ENCODE measurements at places on chromosomes 16 and 17. TPM values are rescaled to one million over a fixed set of nuclear protein-coding genes. Genes with fewer than 3 reads are reported as not detected.
A peak's percentile ranks its signal among the peaks of the same experiment; 100 is the strongest.

GJD3 gene
- 0.88 TPM for polyA plus RNA-seq

CD300A gene
- polyA plus RNA-seq, result 0.95 TPM

TSNAXIP1 gene
- 0.74 TPM for polyA plus RNA-seq

UBE2I gene
- polyA plus RNA-seq, result 63.1 TPM

SLC52A1 gene
- not detected for polyA plus RNA-seq

RUSF1 gene
- 31.9 TPM for polyA plus RNA-seq

- H3K36me3 ChIP-seq, result peaks cover 34% of the 10 kb centered on the region
- no peak for DNase-seq
- H3K4me1 ChIP-seq, result peaks cover 8% of the 10 kb centered on the region
- no peaks in the 10 kb centered on the region for H3K27me3 ChIP-seq
- H3K4me3 ChIP-seq, result no peak overlapping the region
- no peak overlapping the region for H3K27ac ChIP-seq
These were observed 24.3 kb downstream of the CENPV start for GRCh38 chr17:16328997-16329396.

GRCh38 chr17:65527857-65528591 lies 33.4 kb downstream of the AXIN2 start:
- peaks cover under 1% of the 10 kb centered on the region for H3K36me3 ChIP-seq
- no peaks in the 10 kb centered on the region for H3K27me3 ChIP-seq
- no peak overlapping the region for H3K4me3 ChIP-seq
- peaks cover 14% of the 10 kb centered on the region for H3K4me1 ChIP-seq
- no peak overlapping the region for H3K27ac ChIP-seq

DNA sequence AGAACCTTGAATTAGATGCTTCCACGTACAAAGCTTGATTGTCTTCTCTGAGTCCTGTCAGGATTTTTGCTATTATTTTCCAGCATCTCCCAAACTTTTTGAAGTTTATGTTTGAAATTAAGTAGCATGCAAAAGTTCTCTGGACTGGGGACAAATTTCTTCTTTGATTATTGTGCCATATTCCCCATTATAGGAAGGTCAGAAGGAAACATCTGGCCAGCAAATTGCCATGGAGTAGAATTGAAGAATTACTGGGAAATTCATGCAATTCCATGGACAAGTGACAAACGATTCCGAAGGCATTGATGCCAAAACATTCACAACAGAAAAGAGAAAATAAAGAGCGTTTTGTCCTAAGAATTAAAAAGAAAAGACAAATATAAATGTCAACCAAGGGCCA lies 737.2 kb downstream of the CDH11 start:
- DNase-seq, result no peak
- no peaks in the 10 kb centered on the region for H3K36me3 ChIP-seq
- H3K27me3 ChIP-seq, result no peaks in the 10 kb centered on the region
- H3K27ac ChIP-seq, result no peak overlapping the region

GRCh38 chr17:65035704-65036103 lies 20.8 kb downstream of the GNA13 start:
- DNase-seq, result no peak
- H3K27me3 ChIP-seq, result no peaks in the 10 kb centered on the region
- H3K27ac ChIP-seq, result peak overlapping the region; percentile 13
- peaks cover 82% of the 10 kb centered on the region for H3K4me1 ChIP-seq
- no peak overlapping the region for H3K4me3 ChIP-seq

- DNase-seq, result no peak
- H3K27ac ChIP-seq, result no peak overlapping the region
- peaks cover 7% of the 10 kb centered on the region for H3K4me1 ChIP-seq
- no peak overlapping the region for H3K4me3 ChIP-seq
- no peaks in the 10 kb centered on the region for H3K36me3 ChIP-seq
- H3K27me3 ChIP-seq, result no peaks in the 10 kb centered on the region
These were observed 15.9 kb upstream of the SMG1 start for GRCh38 chr16:18942061-18942460.

GRCh38 chr16:89574681-89575246 lies 794 bp upstream of the CPNE7 start:
- peaks cover 33% of the 10 kb centered on the region for H3K27me3 ChIP-seq
- H3K27ac ChIP-seq, result no peak overlapping the region
- no peak for DNase-seq
- H3K4me3 ChIP-seq, result no peak overlapping the region
- H3K36me3 ChIP-seq, result no peaks in the 10 kb centered on the region

DNA sequence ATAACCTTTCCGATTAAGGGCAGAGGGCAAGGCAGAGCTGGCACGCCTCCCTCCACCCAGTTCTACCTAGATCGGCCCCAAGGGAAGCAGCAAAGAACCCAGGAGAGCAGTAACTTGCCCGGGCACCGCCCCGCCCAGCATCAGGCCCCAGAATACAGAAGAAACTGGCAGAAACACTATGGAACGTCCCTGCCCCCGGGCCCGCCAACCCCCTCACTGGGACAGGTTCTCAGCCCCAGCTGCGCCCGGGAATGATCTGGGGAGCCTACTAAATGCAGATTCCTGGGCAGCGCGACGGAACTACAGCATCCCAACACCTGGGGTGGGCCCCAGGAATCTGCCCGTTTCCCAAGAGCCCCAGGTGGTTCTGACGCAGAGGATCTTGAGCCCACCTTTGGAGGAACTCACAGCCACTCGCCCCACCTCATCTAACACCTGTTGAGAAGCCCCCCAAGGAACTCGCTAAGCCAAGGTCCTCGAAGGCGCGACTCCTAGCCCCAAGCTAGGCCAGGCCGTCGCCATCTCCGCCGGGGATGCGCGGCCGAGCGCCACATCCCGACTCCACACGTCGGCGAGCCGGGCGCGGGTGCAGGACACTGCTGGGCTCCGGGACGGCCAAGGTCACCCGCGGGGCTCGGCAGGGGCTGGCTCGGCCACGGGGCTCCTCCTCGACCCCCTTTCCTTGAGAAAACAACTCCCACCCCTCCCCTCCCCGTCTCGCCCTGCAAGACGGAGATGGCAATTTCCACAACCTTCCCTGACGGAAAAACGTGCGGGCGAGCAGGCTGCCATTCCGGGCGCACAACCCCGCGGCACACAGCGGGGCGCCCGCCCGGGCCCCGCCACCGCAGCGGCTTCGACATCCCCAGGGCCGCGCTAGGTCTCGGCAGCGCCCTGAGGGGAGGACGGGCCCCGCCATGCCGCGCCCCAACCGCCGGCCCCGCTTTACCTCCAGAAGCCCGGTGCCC lies 913 bp downstream of the CDIP1 start:
- DNase-seq, result peak; percentile 37
- H3K27me3 ChIP-seq, result no peaks in the 10 kb centered on the region
- H3K4me3 ChIP-seq, result peak overlapping the region; percentile 86
- H3K36me3 ChIP-seq, result no peaks in the 10 kb centered on the region

DNA sequence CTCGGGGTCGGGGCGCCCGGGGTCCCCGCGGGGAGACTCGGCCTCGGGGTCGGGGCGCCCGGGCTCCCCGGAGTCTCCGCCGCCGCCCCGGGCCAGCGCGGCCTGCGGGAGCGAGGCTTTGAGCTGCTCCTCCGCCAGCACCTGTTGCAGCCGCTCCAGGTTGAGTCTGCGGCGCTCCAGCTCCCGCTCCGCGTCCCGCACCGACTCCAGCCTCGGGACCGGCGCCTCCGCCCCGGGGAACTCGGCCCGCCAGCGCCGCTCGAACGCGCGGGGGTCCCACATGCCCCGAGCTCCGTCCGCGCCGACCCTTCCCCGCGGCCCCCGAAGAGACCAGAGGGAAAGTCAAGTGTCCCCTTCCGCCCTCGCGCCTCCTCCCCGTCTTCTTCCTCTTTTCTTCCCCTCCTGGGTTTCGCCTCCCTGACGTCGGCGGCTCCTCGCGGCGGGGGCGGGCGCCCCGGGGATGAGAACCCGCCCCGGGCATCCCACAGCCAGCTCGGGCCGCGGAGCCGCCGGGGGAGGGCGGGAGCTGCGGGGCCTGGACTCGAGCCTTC lies 40.8 kb upstream of the BHLHA9 start:
- peak overlapping the region; percentile 53 for H3K27ac ChIP-seq
- peak overlapping the region; percentile 66 for H3K4me3 ChIP-seq
- peaks cover 44% of the 10 kb centered on the region for H3K27me3 ChIP-seq
- DNase-seq, result peak; percentile 70
- no peaks in the 10 kb centered on the region for H3K36me3 ChIP-seq
- H3K4me1 ChIP-seq, result peaks cover 34% of the 10 kb centered on the region

DNA sequence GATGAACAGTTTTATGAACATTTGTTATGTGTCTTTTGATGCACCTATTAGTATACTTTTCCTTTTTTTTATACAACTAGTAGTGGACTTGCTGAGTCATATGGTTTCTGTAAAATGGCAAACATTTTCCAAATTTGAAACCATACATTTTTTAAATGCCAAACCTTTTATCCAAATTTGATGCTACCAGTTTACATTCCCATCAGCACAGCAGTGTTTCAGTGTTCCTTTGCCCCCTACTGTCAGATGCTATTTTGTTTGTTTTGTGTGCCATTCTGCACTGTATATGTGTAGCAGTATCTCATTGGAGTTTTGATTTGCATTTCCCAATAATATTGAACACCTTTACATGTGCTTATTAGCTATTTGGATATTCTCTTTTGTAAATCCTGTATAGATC lies 219.4 kb downstream of the TANC2 start:
- no peaks in the 10 kb centered on the region for H3K36me3 ChIP-seq
- H3K27me3 ChIP-seq, result no peaks in the 10 kb centered on the region
- H3K4me1 ChIP-seq, result no peaks in the 10 kb centered on the region

- no peaks in the 10 kb centered on the region for H3K4me1 ChIP-seq
- H3K4me3 ChIP-seq, result no peak overlapping the region
- peaks cover 25% of the 10 kb centered on the region for H3K27me3 ChIP-seq
These were observed 19.9 kb upstream of the C16orf78 start for GRCh38 chr16:49353680-49354079.

- H3K27ac ChIP-seq, result no peak overlapping the region
- H3K36me3 ChIP-seq, result no peaks in the 10 kb centered on the region
These were observed 433.3 kb downstream of the TOX3 start for GRCh38 chr16:52113533-52114183.

DNA sequence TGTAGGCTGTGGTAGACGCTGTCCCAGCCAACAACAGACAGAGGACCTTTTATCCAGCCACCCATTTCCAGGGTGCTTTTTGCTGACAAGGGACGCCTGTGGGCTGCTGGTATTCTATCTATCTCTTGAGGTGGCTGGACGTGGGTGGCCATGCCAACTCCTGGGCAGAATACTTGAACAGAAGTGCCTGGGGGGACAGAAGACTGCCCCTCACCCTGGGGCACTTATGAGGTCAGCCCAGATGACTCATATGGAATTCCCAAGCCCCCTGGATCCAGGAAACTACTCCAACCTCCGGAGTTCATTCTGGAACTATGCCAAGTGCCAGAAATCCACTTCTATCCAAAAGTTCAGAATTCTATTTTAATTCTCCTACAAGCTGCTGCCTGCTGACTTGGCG lies 61.3 kb downstream of the CDRT4 start:
- H3K27me3 ChIP-seq, result no peaks in the 10 kb centered on the region
- H3K4me3 ChIP-seq, result no peak overlapping the region
- H3K36me3 ChIP-seq, result no peaks in the 10 kb centered on the region
- DNase-seq, result no peak
- no peak overlapping the region for H3K27ac ChIP-seq

- H3K36me3 ChIP-seq, result no peaks in the 10 kb centered on the region
- no peaks in the 10 kb centered on the region for H3K27me3 ChIP-seq
- H3K4me1 ChIP-seq, result no peaks in the 10 kb centered on the region
- no peak overlapping the region for H3K27ac ChIP-seq
- DNase-seq, result no peak
These were observed 1.8 kb upstream of the MYADML2 start for GRCh38 chr17:81948635-81949378.

- H3K27me3 ChIP-seq, result no peaks in the 10 kb centered on the region
- peaks cover 7% of the 10 kb centered on the region for H3K4me1 ChIP-seq
- H3K4me3 ChIP-seq, result no peak overlapping the region
These were observed 2.6 kb downstream of the COG4 start for GRCh38 chr16:70520612-70521297.

- H3K36me3 ChIP-seq, result no peaks in the 10 kb centered on the region
- H3K27me3 ChIP-seq, result no peaks in the 10 kb centered on the region
- DNase-seq, result no peak
These were observed 78.2 kb downstream of the CRISPLD2 start for GRCh38 chr16:84897911-84898377.

GRCh38 chr17:8016632-8017424 lies 14.4 kb downstream of the GUCY2D start:
- DNase-seq, result no peak
- H3K27ac ChIP-seq, result no peak overlapping the region
- H3K4me1 ChIP-seq, result peaks cover 10% of the 10 kb centered on the region
- H3K27me3 ChIP-seq, result peaks cover 21% of the 10 kb centered on the region
- peak overlapping the region; percentile 48 for H3K4me3 ChIP-seq

DNA sequence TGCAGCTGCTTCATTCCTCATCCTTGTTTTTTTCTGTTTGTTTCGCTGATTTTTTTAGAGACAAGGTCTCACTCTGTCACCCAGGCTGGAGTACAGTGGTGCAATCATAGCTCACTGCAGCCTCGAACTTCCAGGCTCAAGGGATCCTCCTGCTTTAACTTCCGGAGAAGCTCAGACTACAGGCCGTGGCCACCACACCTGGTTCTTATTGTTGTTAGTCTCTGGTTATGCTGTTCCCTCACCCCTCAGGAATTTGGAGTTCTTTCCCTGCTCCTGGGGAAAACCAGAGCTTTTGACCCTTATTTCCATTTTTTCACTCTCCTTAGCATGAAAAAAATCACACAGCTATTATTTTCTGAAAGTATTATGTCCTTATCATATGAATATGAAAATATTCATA lies 1.8 kb downstream of the ODF4 start:
- no peak overlapping the region for H3K4me3 ChIP-seq
- DNase-seq, result no peak

Data from heart right ventricle (tissue), 16 donors.